Glutamatergic neuron (in vitro differentiated cells): ENCODE measurements at places on chromosomes 1 and 21.

DNA sequence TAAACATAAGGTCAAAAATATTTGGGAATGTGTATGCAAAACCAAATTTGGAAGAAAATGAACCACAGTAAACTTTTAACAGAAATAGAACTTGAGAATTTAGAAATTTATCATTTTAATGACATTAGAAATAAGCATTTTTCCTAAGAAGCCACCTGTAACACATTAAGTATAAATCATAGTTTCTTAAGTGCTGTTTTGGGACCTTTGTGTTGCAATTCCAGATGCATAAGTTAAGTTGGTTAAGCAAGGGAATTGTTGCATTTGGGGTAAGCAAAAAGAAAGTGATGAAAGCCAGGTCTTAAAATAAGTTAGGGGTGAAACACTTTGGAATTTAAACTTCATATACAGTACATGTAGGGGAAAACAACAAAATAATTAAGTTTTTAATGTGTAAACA is 49.8 kb downstream of the CDKN2C start:
- no peak for DNase-seq

DNA sequence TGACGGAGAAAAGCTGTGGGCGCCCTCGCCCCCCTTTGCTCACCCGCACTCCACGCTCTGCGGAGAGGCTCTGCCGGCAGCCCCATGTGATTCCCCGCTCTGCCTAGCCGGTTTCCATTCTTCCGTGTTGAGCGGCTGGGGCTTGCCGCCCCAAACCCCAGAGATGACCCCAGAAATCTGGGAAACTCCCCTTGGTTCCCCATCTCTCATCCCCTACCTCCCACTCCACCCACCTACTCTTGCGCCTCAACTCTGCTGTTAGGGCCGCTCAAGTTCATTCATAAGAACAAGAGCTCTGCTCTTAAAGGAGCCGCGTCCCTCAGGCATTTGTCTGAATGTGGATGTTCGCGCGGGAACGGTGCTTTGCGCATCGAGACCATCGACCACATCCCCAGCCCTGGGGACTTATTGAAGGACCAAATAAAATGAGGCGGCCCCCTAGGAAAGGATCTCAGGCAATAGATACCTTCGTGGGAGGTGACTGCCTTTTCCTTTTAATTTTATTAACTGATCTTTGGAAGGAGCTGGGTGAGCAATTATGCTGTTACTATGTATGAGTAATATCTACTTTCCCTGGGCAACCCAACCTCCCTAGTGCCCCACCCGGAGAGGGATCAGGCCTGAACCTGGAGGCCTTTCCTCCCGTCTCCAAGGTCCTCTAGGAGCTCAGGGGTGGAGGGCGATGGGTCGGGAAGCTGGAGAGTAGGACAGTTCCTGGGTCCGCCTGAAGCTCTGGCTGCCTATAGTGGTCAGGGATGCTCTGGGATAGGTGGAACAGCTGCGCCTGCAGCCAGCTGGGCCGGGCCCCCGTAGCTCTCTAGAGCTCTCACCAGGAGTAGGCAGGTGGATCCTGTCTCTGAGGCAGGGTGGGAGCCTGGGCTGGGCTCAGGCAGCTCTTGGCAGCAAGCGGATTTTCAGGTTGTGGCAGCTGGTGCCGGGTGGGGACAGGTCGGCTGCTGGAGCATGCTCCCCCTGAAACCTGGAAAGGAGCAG is 898 bp downstream of the MFSD2A start:
- peak; percentile 58 for DNase-seq

DNA sequence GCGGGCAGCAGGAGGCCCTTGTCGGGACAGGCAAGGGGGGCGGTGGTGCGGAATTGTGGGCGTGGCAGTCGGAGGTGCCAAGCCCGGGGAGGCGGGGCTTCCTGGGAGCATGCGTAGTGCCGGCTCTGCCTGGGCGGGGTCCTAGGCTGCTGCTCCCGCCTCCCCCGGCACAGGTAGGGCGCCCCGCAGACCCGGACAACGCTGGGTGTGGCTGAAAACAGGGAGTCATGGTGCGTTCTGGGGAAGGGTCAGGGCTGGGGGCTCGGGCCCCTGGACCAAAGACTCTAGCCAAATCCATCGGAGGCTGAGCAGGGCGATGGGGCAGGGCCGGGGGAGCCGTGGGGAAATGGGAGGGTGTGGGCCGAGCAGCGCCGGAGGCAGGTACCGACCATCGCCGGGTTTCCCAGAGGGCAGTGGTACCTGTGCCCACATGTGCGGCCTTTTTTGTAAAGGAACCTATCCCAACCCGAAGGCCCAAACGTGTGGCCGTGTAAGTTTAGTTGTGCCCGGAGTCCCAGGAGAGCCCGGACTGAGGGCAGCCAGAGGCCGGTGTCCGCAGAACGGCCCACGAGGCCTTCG is 231.9 kb downstream of the SDCCAG8 start:
- DNase-seq = no peak

- peak; percentile 70 for DNase-seq
These were observed 98.5 kb downstream of the DISC1 start for GRCh38 chr1:231724876-231725647.

DNA sequence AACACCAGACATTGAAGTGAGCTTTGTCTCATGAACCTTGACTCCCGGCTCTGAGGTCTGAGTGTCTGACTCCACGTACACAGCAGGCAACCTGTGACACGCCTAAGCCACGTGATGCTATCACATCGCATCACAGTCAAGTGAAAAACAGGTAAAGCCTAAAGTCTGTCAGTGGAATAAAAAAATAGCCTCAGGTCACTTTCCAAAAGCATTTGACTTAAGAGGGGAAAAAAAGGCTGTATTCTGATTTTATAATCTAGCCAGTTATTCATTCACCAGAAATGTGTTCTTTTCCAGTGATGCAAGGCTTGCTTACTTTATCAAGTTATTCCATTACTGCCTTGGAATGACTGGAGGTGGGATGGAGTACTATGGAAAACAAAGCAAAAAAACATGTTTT is 163.2 kb upstream of the HMCN1 start:
- no peak for DNase-seq

DNA sequence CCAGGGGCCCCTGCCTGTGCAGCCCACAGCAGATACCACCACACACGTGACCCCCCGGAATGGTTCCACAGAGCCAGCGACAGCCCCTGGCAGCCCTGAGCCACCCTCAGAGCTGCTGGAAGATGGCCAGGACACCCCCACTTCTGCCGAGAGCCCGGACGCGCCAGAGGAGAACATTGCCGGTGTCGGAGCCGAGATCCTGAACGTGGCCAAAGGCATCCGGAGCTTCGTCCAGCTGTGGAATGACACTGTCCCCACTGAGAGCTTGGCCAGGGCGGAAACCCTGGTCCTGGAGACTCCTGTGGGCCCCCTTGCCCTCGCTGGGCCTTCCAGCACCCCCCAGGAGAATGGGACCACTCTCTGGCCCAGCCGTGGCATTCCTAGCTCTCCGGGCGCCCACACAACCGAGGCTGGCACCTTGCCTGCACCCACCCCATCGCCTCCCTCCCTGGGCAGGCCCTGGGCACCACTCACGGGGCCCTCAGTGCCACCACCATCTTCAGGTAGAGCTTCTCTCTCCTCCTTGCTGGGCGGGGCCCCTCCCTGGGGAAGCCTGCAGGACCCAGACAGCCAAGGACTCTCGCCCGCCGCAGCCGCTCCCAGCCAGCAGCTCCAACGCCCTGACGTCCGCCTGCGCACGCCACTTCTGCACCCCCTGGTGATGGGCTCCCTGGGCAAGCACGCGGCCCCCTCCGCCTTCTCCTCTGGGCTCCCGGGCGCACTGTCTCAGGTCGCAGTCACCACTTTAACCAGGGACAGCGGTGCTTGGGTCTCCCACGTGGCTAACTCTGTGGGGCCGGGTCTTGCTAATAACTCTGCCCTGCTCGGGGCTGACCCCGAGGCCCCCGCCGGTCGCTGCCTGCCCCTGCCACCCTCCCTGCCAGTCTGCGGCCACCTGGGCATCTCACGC is 51.0 kb downstream of the COL18A1 start:
- DNase-seq = peak; percentile 6

DNA sequence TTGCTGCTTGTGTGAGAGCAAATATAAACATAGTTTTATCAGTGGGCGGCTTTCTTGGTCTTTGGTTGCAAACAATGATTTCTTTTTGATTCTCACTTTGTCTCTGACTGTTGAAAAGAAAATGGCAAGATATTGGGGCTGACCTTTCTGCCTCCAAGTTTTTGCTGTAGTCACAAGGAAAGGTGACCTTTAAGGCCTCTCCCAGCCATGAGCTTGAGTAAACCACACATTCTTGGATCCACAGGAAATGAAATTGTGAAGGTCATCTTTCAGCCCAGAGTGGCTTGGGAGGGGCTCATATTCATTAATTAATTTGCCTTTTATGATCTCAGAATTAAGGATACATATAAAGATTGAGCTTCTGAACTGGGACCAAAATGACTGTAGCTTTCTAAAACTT is 241.6 kb downstream of the BACH1 start:
- DNase-seq = no peak

GRCh38 chr1:237138551-237138950 is 96.6 kb downstream of the RYR2 start:
- no peak for DNase-seq

GRCh38 chr1:228889289-228889688 is 154.0 kb downstream of the RHOU start:
- DNase-seq = no peak

- DNase-seq = no peak
These were observed 40.2 kb downstream of the GPR161 start for GRCh38 chr1:168096296-168097165.

DNA sequence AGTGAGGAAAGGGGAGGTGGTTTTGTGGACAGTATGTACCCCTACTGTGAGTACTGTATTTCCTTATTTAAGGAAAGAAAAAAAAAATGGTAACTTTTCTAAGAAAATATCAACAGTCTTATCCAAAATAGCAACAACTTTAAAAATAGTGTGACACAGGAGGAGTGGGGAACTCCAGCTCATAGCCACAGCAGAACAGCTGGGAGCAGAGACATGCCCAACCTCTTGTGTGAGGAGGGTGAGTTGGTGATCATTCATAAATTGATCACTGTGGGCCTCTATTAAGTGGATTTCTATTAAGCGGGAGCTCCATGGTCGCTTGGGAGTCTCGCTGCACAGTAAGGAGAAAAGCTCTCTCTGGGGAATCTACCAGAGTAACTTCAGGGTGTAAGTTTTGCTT is 158.8 kb upstream of the DUSP10 start:
- no peak for DNase-seq

DNA sequence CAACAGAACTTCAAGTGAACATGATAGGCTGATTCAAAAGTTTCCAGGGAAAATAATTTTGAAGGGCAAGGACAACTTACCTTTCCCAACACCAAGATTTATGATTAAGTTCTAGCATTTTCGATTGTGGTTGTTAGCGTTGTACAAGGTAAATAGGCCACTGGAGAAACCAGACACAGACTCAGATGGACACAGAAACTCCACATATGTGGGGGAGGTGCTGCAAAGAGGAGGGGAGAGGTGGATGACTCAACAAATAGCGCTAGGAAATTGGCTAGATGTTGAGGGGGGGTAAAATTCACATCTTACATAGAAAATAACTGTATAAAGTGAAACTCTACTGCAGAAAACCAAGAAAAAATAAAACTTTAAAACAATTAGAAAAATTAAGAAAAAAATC is 564.4 kb downstream of the MATN1 start:
- DNase-seq = no peak

- no peak for DNase-seq
These were observed 37.6 kb upstream of the LMO4 start for GRCh38 chr1:87291107-87291506.

GRCh38 chr1:182677397-182678098 is 6.8 kb downstream of the RGS8 start:
- no peak for DNase-seq

DNA sequence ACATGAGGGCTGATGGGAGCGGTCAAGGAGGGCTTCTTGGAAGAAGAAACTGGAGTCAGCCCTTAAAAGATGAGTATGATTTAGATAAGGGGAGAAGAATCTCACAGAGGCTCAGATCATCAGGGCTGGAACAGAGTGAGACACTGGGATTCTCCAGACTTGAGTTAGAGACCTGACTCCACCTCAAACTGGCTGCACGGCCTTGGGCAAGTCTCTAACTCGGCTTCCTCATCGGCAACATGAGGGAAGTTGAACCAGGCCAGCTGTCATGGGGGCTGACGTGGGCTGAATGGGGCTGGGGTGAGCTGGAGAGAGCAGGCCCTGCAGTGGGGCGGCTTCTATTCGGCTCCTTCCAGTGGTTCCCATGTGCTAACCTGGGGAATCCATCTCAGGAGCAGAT is 2.5 kb downstream of the C1QC start:
- no peak for DNase-seq

DNA sequence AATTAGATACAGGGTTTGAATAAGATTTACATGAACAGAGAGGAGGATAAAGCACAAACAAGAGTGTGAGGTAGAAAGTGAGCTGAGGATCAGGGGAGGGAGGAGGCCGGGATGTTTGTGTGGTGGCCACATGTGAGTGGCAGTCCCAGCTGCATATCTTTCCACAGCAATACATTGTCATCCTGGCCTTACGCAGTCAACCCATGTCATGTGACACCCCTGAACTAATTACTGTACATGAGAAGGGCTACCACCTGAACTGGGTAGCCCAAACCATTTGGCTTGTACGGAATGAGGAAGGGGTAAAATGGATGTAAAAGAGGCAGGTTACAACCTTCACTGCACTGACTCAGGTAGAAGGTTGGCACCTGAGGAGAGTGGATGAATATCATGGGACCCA is 4.2 kb downstream of the SLAMF7 start:
- no peak for DNase-seq

DNA sequence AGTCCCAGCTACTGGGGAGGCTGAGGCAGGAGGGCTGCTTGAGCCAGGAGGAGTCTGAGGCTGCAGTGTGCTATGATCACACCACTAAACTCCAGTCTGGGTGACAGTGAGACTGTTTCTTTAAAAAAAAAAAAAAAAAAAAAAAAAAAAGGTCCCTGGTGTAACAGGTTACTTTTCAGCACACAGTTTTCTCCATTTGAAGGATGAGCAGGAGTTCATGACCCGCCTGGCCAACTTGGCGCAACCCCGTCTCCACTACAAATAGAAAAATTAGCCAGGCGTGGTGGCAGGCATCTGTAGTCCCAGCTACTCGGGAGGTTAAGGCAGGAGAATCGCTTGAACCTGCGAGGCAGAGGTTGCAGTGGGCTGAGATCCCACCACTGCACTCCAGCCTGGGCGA is 12.4 kb downstream of the HNRNPR start:
- no peak for DNase-seq

GRCh38 chr1:110853135-110853534 is 19.8 kb upstream of the CD53 start:
- DNase-seq = no peak

- no peak for DNase-seq
These were observed 270.7 kb downstream of the ASTN1 start for GRCh38 chr1:176893625-176894352.
